ENCODE measurements at places on chromosomes 2 and 18. TPM values are rescaled to one million over a fixed set of nuclear protein-coding genes. Genes with fewer than 3 reads are reported as not detected.

Gene AFTPH
- total RNA-seq = 17.9 TPM

GRCh38 chr2:203346612-203347011 lies 18.4 kb downstream of the ABI2 start:
- 0 out of 2 replicates have a peak, but pooled peaks cover 3% of the 10 kb centered on the region for H3K4me1 ChIP-seq
- H3K27ac ChIP-seq = no peak overlapping the region
- DNase-seq = no peak
- H3K36me3 ChIP-seq = no peaks in the 10 kb centered on the region
- H3K4me3 ChIP-seq = no peak overlapping the region

- no peak for DNase-seq
- no peaks in the 10 kb centered on the region for H3K4me1 ChIP-seq
- H3K27me3 ChIP-seq = no peaks in the 10 kb centered on the region
- H3K27ac ChIP-seq = no peak overlapping the region
Observed at GRCh38 chr2:232230560-232230959, 148.0 kb upstream of the ALPP start.

- H3K27me3 ChIP-seq = no peaks in the 10 kb centered on the region
- H3K4me3 ChIP-seq = no peak overlapping the region
- no peaks in the 10 kb centered on the region for H3K36me3 ChIP-seq
- H3K27ac ChIP-seq = no peak overlapping the region
Observed at GRCh38 chr2:155663265-155663664, 669.3 kb downstream of the NR4A2 start.

GRCh38 chr2:218155953-218156479 lies 10.7 kb downstream of the CXCR1 start:
- H3K27me3 ChIP-seq = peaks cover 4% of the 10 kb centered on the region
- H3K4me1 ChIP-seq = no peaks in the 10 kb centered on the region
- no peak overlapping the region for H3K27ac ChIP-seq
- no peaks in the 10 kb centered on the region for H3K36me3 ChIP-seq

DNA sequence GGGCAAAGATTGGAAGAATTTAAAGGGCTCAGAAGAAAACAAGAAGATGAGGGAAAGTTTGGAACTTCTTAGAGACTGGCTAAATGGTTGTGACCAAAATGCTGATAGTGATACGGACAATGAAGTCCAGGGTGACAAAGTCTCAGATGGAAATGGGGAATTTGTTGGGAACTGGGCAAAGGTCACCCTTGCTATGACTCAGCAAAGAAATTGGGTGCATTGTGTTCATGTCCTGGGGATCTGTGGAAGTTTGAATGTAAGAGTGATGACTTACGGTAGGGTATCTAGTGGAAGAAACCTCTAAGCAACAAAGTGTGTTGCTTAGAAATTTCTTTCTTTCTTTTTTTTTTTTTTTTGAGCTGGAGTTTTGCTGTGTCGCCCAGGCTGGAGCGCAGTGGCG lies 6.0 kb upstream of the IL1A start:
- H3K4me1 ChIP-seq = no peaks in the 10 kb centered on the region
- no peak overlapping the region for H3K4me3 ChIP-seq
- H3K27me3 ChIP-seq = no peaks in the 10 kb centered on the region
- DNase-seq = no peak

GRCh38 chr18:36391426-36392145 lies 94.1 kb downstream of the FHOD3 start:
- no peaks in the 10 kb centered on the region for H3K36me3 ChIP-seq
- no peak overlapping the region for H3K4me3 ChIP-seq
- H3K4me1 ChIP-seq = no peaks in the 10 kb centered on the region

DNA sequence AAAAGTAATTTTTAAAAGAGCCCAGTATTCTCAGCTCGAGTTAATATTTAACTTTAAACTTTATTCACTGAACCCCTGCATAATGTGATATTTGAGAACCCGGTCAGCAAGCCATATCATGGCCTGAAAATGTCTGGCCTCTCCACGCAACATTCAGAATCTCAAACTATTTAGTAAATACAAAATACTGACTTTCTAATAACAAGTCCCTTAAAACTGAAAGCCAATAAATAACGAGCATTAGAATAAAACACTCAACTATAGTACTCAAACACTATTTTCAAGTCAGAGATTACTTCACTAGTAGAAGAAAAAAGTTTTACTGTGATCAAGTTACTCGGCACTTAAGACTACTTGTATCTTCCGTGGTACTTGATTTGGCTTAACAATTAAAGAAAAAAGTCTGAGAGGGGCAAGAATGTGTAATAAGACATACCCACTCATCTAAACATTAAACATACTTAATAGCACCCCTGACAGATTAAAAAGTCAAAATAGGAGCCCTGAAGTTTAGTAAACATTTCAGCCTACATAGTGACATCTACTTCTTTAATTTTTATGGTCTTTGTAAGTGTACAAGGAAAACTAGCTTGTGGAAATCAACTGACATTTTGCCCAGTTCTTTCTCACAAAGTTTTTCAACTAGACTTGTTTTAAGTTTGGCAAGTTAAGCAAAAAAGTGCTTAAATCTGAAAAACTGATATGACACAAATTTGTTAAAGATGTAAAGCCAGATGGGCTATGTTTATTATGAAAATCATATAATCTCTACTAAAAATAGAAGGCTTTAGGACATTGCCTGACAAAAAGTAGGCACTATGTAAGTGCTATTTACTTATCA lies 38.2 kb downstream of the RTN4 start:
- H3K27ac ChIP-seq = peak overlapping the region; percentile 91
- H3K36me3 ChIP-seq = peaks cover 2% of the 10 kb centered on the region
- no peak for DNase-seq
- H3K4me3 ChIP-seq = no peak overlapping the region
- peaks cover 84% of the 10 kb centered on the region for H3K4me1 ChIP-seq
- no peaks in the 10 kb centered on the region for H3K27me3 ChIP-seq

DNA sequence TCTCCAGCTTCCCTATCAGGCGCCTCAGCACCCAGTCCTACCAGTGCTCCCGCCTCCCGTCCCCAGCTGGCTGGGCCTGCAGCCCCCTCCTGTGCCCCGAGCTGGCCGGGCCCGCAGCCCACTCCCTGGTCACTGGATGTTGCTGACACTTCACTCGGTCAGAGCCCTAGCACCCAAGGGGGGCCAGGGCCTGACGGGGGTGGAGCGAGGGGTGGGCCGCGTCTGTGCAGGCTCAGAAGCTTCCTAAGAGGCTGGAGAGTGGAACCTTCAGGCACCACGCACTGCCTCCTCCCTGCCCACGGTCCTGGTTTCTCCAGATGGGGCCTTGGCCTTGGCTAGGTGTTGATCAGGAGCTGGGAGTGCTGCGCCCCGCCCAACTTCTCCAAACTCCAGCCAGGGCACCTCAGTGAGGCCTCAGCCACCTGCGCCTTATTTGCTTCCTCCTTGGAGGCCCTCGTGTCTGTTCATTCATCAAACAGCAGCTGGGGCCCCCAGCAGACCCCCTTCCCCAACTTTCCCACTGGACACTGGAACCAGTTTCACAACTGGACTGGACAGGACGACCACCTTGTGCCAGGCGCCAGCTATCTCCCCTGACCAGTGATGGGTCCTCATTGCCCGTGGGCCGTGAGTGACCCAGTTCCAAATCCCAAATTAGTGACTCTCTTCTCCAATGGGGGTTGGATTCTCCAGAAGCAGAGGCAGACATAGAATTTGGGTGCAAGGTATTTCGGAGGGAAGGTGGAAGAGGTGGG lies 16.7 kb downstream of the CAPN10 start:
- H3K36me3 ChIP-seq = no peaks in the 10 kb centered on the region
- H3K27ac ChIP-seq = no peak overlapping the region
- H3K27me3 ChIP-seq = no peaks in the 10 kb centered on the region
- H3K4me1 ChIP-seq = 0 out of 2 replicates have a peak, but pooled peaks cover 4% of the 10 kb centered on the region
- H3K4me3 ChIP-seq = no peak overlapping the region

DNA sequence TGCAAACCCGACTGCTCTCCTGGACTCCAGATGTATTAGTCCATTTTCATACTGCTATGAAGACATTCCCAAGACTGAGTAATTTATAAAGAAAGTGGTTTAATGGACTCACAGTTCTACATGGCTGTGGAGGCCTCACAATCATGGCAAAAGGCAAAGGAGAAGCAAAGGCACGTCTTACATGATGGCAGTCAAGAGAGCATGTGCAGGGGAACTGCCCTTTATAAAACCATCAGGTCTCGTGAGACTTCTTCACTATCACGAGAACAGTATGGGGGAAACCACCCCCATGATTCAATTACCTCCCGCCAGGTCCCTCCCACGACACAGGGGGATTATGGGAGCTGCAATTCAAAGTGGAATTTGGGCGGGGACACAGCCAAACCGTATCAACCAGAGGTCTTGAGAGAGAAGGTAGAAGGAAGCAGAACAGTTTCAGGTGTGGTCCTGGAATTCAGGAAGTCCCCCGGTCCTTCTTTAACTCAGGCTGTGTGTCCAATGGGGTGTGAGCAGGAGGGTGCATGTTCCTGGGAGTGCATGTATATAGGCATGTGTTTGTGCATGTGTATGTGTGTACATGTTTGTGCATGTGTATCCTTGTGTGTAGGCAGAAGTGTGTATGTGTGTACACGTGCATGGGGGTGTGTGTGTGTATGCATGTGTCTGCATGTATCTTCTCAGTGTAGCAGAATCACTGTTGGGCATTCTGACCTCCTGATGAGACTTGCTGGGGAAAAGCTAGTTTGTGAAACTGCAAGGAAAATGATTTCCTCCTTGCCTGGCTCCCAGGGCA lies 46.2 kb downstream of the GREB1 start:
- no peak overlapping the region for H3K27ac ChIP-seq
- H3K4me1 ChIP-seq = no peaks in the 10 kb centered on the region
- H3K36me3 ChIP-seq = no peaks in the 10 kb centered on the region
- H3K27me3 ChIP-seq = no peaks in the 10 kb centered on the region

GRCh38 chr2:134671513-134671912 lies 47.3 kb downstream of the TMEM163 start:
- no peak for DNase-seq
- no peak overlapping the region for H3K4me3 ChIP-seq
- H3K36me3 ChIP-seq = no peaks in the 10 kb centered on the region
- no peaks in the 10 kb centered on the region for H3K4me1 ChIP-seq
- H3K27me3 ChIP-seq = peaks cover 6% of the 10 kb centered on the region

DNA sequence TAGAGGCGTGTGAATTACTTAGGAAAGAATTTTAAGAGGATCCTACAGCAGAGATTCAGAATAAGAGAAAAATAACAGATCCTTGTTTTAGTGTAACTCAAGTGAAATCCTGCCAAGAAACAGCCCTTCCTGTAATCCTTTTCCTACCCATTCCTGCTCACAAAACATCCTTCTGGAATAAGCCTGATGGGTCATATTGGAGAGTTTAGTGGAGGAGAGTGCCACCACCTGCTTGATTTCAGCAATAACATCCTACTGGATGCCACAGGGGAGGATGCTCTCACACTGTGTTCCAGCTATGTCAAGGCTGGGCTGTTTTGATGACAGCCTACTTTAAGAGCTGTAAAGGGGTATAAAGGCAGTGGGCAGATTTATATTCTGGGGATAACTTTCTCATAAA lies 54.8 kb upstream of the CCDC178 start:
- H3K36me3 ChIP-seq = no peaks in the 10 kb centered on the region
- H3K4me3 ChIP-seq = no peak overlapping the region
- H3K27me3 ChIP-seq = no peaks in the 10 kb centered on the region
- no peak overlapping the region for H3K27ac ChIP-seq

DNA sequence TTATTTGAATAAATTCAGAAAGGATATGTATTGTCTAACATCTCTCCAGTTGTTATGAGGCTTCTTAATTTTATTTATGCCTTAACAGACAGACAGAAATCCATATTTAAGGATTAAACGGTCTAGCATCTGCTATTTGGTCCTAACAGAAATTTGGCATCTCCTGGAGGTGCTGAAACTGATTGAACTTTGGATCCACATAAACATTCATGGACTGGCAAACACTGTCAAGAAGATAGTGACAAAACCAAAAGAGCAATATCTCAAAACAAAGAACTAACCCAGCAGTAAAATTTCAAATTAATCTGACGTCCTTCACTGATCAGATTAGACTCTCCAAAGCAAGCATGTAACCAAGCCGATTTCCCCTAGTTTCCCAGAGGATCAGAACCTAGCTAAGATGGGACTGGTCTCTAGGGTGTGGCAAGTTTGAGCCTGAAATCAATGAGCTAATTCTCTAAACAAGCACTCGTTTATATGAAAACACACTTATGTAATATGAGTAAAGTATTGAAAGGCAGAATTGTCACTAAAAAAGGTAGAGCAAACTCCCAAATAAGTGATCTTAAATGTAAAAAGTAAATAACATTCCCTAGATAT lies 139.5 kb downstream of the NOL4 start:
- H3K36me3 ChIP-seq = no peaks in the 10 kb centered on the region
- no peak overlapping the region for H3K27ac ChIP-seq
- DNase-seq = no peak
- no peak overlapping the region for H3K4me3 ChIP-seq

- no peaks in the 10 kb centered on the region for H3K36me3 ChIP-seq
- no peaks in the 10 kb centered on the region for H3K4me1 ChIP-seq
- H3K27ac ChIP-seq = no peak overlapping the region
- DNase-seq = no peak
- H3K27me3 ChIP-seq = no peaks in the 10 kb centered on the region
Observed at GRCh38 chr2:201978986-201979385, 54.7 kb upstream of the FZD7 start.
